ENCODE measurements at places on chromosomes 1 and 21. TPM values are rescaled to one million over a fixed set of nuclear protein-coding genes. Genes with fewer than 3 reads are reported as not detected.
A peak's percentile ranks its signal among the peaks of the same experiment; 100 is the strongest.

The TNNI3K gene
- total RNA-seq = 0.59 TPM

GRCh38 chr1:5983361-5984103 lies 8.7 kb downstream of the NPHP4 start:
- DNase-seq = no peak
- no peak overlapping the region for H3K27ac ChIP-seq
- no peaks in the 10 kb centered on the region for H3K36me3 ChIP-seq
- no peak overlapping the region for H3K4me3 ChIP-seq
- H3K4me1 ChIP-seq = no peaks in the 10 kb centered on the region
- H3K27me3 ChIP-seq = no peaks in the 10 kb centered on the region

DNA sequence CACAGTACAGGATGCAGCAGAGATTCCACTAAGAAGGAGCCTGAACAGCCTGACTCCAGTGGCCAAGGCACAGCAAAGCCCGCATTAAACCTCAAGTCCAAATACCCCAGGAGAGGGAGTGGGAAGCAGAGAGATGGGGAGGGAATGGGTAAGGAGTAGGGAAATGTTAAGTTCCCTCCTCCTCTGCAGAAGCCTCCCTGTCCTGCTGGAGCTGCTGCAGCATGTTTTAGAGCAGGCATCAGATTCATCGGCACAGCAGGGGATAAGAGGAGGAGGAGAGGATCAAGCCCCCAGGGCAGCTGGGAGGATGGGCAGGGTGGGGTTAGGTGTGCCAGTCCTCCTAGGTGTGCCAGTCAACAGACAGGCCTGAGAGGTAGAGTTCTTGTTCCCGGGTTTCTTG lies 709.7 kb downstream of the PTPRU start:
- H3K4me1 ChIP-seq = no peaks in the 10 kb centered on the region
- H3K36me3 ChIP-seq = no peaks in the 10 kb centered on the region
- no peaks in the 10 kb centered on the region for H3K27me3 ChIP-seq
- DNase-seq = no peak
- no peak overlapping the region for H3K27ac ChIP-seq

GRCh38 chr1:111402083-111402482 lies 25.5 kb downstream of the OVGP1 start:
- H3K27ac ChIP-seq = no peak overlapping the region
- no peaks in the 10 kb centered on the region for H3K36me3 ChIP-seq
- no peak for DNase-seq
- H3K4me3 ChIP-seq = no peak overlapping the region
- no peaks in the 10 kb centered on the region for H3K4me1 ChIP-seq

- H3K27me3 ChIP-seq = no peaks in the 10 kb centered on the region
- no peaks in the 10 kb centered on the region for H3K36me3 ChIP-seq
These were observed 12.6 kb upstream of the CHI3L2 start for GRCh38 chr1:111214884-111215283.

- no peak overlapping the region for H3K27ac ChIP-seq
- H3K4me1 ChIP-seq = no peaks in the 10 kb centered on the region
- no peaks in the 10 kb centered on the region for H3K36me3 ChIP-seq
These were observed 25.5 kb downstream of the TNFRSF8 start for GRCh38 chr1:12088607-12089006.

DNA sequence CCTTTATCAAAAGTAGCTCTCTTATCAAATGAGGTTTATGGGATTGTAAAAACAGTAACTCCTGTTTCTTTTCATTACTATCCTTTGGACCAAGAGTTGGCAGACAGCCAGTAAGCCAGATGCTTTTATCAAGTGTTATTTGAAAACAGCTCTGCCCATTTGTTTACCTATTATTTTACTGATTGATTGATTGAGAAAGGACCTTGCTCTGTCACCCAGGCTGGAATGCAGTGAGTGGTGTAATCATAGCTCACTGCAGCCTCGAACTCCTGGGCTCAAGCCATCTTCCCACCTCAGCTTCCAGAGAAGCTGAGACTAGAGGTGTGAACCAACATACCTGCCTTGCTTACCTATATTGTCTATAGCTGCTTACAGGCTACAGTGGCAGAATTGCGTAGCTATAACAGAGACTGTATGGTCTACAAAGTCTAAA lies 3.6 kb downstream of the PRKAB2 start:
- peak overlapping the region; percentile 27 for H3K27ac ChIP-seq
- H3K36me3 ChIP-seq = no peaks in the 10 kb centered on the region
- no peak overlapping the region for H3K4me3 ChIP-seq
- no peaks in the 10 kb centered on the region for H3K27me3 ChIP-seq

- H3K27me3 ChIP-seq = no peaks in the 10 kb centered on the region
- H3K27ac ChIP-seq = no peak overlapping the region
- no peaks in the 10 kb centered on the region for H3K4me1 ChIP-seq
- no peaks in the 10 kb centered on the region for H3K36me3 ChIP-seq
- no peak for DNase-seq
These were observed 115.1 kb downstream of the SLC16A1 start for GRCh38 chr1:112840631-112841624.

Data from colonic mucosa (tissue), 4 donors.